ENCODE measurements at places on chromosomes 6 and 20.

DNA sequence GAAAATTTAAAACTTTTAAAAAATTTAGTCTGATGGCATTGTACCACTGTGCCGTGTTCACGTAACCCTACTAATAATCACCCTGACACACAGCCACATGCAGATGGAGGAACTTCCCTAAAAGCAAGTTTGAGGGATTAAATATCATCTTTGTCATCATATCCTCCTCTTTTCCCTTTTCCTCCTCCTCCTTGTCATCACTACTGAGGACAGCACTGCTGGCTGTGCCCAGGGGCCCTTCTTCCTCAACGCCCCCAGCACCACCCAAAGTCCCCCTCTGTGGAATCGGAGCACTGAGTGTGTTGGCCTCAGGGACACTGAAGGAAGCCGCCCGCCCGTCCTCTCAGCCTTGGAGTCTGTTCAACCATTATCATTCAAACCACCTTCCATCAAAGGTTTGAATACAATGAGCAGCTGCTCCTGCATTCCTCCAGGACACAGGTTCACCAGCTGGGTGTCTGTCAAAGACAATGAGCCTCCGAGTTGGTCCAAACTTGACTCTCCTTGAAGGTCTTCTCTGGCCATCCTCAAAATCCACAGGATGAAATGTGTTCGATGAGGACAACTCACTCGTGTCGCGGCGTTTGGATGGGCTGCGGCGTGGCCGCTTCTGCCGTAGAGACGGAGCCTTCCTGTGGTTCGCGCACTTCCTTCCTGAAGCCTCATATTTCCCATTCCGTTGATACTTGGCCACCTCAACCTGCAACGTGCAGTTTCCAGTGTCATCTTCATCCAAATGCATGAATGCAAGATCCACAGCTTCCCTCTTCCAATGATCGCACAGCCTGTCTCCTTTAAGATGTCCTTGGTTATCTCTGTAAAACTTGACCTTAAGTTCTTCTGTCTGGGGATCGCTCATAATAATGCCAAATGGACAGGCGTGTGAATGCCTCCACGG is 23.3 kb downstream of the NQO2 start:
- DNase-seq, result no peak

DNA sequence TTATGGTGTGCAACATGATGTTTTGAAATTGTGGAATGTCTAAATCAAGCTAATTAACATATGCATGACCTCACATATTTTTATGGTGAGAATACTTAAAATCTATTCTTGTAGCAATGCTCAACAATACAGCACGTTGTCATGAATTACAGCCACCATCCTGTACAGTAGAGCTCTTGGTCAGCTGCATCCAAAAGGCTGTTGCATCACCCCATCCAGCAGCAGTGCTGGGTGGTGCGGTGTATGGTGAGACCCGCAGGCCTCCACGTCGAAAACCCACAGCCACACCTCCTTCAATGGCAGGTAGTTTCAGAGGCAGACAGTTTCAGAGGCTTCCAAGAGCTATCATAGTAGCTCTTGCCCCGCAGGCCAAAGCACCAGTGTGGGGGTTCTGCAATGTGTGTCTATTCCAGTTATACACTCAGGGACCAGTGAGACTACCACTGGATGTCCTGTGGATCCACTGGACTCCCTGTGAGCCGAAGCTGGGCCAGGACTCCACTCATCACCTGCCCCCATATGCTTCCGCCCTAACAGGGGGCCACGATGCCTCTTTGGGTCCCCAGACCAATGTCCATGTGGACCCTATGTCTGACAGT is 23.4 kb downstream of the PACSIN1 start:
- no peak for DNase-seq

GRCh38 chr20:58869662-58870227 is 17.2 kb downstream of the GNAS start:
- no peak for DNase-seq

GRCh38 chr6:36769676-36770499 is 69.4 kb downstream of the CPNE5 start:
- no peak for DNase-seq

GRCh38 chr6:123812621-123813020 is 9.0 kb downstream of the NKAIN2 start:
- DNase-seq, result no peak

GRCh38 chr6:12890171-12890790 is 173.7 kb downstream of the PHACTR1 start:
- DNase-seq, result no peak

- no peak for DNase-seq
These were observed 36.2 kb downstream of the PFDN4 start for GRCh38 chr20:54244113-54244512.

GRCh38 chr6:121959501-121959900 is 440.0 kb upstream of the HSF2 start:
- DNase-seq, result no peak

DNA sequence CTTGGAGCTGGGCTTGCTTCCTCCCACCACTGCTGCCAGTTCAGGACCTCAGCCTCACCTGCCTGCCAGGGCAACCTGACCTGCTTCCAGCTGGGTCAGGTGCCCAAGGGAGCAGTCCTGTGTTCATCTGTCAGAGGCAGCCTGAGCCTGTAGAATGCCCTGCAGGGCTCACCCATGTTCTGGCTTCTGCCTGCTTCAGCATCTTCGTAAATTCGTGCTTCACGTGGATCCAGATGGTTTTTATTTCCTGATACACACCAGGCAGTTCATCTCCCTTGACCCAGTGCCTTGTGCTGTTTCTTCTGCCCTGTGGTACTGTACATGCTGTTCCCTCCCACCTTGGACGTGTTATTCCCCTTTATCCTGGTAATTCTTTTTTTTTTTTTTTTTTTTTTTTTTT is 50.2 kb downstream of the ARID1B start:
- DNase-seq, result no peak

DNA sequence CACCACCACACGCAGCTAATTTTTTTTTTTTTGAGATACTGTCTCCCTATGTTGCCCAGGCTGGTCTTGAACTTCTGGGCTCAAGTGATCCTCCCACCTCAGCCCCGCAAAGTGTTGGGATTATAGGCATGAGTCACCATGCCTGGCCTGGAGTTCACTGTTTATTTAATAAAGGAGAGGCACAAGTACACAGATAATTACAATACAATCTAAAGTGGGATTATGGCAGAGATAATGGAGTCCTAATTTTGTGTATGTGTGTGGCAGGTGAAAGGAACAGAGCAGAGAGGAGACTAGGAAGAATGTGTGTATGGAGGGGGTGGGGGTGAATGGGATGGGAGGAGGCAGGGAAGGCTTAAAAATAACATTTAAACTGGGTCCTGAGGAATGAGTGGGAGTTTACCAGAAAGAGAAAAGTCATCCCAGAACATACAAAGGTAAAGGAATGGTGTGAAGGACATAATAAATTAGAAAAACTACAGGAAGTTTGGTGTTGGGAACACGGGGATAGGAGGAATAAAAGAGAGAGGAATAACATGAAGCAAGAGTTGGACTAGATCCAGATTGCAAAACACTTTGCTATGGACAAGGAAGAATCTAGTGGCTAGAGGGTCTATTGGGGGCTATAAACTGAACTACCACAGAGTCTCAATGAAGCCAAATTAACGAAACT is 4.4 kb downstream of the NCOA5 start:
- no peak for DNase-seq

- no peak for DNase-seq
These were observed at the start of gene LAMA4 for GRCh38 chr6:112253841-112254816. LAMA4 (minus strand) TSS chr6:112254567; CDS start chr6:112254150, 417 bp downstream.

DNA sequence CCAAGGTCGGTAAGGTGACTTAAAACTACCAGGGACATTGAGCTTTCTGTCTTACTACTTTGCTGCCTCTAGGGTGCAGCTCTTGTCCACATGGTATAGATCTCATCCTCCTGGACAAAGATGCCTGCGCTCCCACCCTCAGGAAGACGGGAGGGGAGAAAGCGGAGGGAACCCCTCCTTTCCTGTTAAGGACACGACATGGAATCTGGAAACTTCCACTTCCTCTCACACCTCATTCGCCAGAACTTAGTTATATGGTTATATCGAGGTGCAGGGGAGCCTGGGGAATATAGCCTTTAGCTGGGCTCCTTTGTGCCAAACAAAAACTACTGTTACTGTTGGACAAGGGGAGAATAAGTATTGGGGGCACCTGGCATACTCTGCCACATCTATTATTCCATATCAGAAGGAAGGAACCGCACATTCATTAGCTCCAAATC is 224.3 kb upstream of the TSHZ2 start:
- DNase-seq, result no peak

- DNase-seq, result no peak
These were observed 34.0 kb downstream of the ZC3H12D start for GRCh38 chr6:149450679-149451375.

- DNase-seq, result no peak
These were observed at the start of gene FOXQ1 for GRCh38 chr6:1311400-1312202. FOXQ1 (plus strand) TSS chr6:1312098; CDS start chr6:1312705, 607 bp downstream.

- DNase-seq, result no peak
These were observed 73.6 kb downstream of the TRERF1 start for GRCh38 chr6:42378125-42378524.

GRCh38 chr6:133205304-133205703 is 35.9 kb upstream of the EYA4 start:
- no peak for DNase-seq

- DNase-seq, result no peak
These were observed 35.2 kb downstream of the HMGCLL1 start for GRCh38 chr6:55543633-55544309.

GRCh38 chr6:111339294-111339693 is 143.7 kb downstream of the REV3L start:
- DNase-seq, result no peak

GRCh38 chr6:100986921-100987320 is 105.8 kb upstream of the ASCC3 start:
- no peak for DNase-seq

DNA sequence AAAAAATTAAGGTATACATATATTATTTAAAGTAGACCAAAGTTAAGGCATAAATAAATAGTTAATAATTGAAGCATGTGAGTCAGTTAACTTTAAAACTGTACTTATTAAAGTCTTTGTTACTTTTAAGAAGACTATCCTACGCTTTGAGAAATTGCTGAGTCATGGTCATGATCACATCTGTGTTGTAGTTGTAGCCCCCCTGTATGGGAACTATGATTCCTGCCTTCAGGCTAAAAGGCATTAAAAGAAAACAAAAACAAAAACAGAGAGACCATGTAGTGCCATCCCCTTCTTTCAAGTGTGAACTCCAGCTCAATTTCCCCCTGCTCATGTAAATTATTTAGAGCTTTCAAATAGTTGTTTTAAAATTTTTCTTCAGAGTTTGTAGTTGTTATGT is 123.4 kb downstream of the FLRT3 start:
- no peak for DNase-seq

- no peak for DNase-seq
These were observed 42.1 kb downstream of the IYD start for GRCh38 chr6:150410906-150411305.

DNA sequence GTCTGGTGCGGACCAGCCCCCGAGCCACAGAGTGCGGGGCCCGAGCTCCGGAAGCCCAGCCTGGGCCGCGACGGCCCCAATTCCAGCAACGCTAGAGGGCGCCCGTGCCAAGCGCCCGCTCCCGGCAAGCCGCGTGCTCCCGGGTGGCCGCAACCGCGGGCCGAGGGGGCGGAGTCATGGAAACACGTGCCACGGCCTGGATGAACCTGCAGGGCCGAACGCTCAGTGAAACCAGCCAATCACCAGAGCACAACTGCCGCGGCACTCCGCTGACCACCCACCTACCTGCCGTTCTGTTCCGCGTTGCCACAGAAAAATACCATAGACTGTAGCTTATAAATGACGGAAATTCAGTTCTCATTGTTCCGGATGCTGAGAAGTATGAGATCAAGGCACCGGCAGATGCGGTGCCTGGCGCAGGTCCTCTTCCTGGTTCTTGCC is 85.7 kb upstream of the FOXC1 start:
- peak; percentile 83 for DNase-seq

- peak; percentile 41 for DNase-seq
These were observed 123.1 kb downstream of the RPS12 start for GRCh38 chr6:132937466-132937906.

- DNase-seq, result no peak
These were observed 4.5 kb upstream of the EBF4 start for GRCh38 chr20:2688041-2688591.

- no peak for DNase-seq
These were observed 76.6 kb upstream of the HSF2 start for GRCh38 chr6:122322824-122323223.

DNA sequence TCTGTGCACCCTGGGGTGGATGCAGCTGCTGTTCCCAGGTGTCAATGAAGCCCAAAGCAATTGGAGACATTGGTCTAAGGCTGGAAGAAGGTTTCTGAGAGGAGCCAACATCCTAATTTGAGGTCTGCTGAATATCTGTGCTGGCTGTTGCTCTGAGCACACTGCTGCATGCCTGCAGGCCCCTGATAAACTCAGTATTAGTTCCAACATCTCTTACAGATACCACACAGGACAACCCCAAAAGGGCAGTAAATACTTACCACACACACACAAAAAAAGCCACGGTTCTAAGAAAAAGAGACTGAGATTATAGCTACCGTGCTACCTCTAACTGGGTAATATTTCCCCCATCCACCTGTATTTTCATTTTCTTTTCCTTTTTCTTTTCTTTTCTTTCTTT is 164.3 kb upstream of the SOX4 start:
- no peak for DNase-seq

DNA sequence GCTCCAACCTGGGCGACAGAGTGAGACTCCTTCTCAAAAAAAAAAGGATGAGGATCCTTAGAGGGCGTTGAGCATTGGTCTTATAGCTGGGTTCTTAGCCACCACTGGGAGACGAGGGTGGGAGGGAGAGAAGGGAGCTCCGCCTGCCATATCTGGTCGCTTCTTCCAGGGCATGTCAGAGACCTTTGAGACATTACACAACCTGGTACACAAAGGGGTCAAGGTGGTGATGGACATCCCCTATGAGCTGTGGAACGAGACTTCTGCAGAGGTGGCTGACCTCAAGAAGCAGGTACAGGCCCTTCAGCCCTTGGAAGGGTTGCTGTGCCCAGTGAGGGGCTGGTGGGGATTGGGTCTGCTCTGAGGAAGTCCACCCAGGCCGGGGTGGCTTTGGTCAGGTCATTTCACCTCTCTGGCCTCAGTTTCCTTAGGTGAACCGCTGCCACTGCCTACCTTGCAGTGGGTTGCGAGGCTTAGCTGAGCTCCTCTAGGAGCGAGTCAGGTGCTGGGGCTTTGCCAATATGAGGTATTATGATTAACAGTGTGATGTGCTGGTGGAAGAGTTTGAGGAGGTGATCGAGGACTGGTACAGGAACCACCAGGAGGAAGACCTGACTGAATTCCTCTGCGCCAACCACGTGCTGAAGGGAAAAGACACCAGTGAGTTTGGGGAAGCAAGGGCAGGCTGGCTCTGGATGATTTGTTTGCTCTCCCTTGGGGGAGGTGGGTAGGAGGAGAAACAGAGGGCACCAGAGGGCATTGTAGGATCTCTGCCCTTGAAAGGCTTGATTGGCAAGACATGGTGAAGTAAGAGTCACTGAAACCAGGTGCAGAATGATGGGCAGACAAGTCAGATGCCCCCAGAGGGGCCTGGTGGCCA is 8.5 kb downstream of the CNPY3 start:
- DNase-seq, result no peak

GRCh38 chr6:117829594-117830319 is 77.3 kb upstream of the SLC35F1 start:
- no peak for DNase-seq

GRCh38 chr20:36629719-36630681 is 16.0 kb downstream of the SLA2 start:
- no peak for DNase-seq

- no peak for DNase-seq
These were observed 30.9 kb upstream of the KIF25 start for GRCh38 chr6:167966540-167966905.

Data from iPS DF 6.9 (cell line).